ENCODE measurements at places on chromosomes 5 and 9.

GRCh38 chr9:78319197-78320029 is 22.5 kb downstream of the PSAT1 start:
- DNase-seq: no peak

- no peak for DNase-seq
Observed at GRCh38 chr5:154046486-154046885, 7.7 kb downstream of the MFAP3 start.

DNA sequence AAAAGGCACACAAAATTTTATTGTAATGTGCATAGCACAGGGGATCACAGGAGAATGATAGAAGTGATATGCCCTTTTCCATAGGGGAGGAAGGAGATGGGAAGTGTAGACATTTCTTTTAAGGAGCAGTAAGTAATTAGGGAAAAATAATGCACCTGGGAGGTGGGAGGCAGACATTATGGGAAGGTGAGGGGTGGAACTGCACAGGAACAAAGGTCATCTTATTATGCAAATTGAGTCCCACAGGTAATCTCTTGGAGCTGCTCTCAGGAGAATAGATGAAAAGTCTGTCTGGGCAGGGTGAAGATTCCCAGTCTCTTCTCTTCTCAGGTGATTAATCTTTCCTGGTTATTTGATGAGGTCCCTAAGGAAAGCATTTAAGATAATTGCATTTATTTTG is 331.5 kb downstream of the ENC1 start:
- no peak for DNase-seq

DNA sequence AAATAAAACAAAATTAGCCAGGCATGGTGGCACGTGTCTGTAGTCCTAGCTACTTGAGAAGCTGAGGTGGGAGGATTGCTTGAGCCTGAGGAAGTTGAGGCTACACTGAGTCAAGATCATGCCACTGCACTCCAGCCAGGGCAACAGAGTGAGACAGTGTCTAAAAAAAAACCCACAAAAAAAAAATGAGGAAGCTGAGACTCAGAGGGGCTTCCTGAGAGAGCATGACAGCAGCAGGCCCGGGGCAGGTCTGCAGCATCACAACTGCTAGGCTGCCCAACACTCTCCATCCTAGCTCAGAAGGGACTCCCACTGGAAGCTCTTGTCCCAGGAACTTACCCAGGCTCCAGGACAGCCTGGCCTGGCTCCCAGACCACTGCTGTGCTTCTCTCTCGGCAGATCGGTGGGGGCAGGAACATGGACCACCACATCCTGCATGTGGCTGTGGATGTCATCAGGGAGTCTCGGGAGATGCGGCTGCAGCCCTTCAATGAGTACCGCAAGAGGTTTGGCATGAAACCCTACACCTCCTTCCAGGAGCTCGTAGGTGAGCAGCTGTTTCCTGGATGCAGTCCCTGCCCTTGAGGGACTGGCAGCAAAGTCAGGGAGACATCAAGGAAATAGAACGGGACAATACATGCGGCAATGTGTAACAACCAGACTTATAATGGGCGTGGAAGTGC is 19.1 kb downstream of the PTGS1 start:
- no peak for DNase-seq

DNA sequence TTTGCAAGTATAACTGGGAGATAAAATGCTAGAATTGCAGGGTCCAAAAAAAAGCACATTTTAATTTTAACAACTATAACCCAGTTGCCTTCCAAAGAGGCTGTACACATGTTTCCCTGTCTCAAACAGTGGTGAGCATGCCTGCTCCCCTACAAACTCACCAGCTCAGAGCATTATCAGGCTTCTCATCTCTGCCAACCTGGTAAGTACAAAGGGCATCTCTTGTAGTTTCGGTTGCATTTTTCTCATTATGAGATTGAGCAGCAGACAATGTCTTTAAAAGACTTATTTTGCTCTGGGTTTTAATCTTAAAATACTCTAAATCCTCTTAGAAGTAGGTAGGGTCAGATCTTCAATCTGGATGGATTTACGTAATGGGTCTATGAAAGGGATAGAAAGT is 107.1 kb upstream of the MSX2 start:
- DNase-seq: no peak

DNA sequence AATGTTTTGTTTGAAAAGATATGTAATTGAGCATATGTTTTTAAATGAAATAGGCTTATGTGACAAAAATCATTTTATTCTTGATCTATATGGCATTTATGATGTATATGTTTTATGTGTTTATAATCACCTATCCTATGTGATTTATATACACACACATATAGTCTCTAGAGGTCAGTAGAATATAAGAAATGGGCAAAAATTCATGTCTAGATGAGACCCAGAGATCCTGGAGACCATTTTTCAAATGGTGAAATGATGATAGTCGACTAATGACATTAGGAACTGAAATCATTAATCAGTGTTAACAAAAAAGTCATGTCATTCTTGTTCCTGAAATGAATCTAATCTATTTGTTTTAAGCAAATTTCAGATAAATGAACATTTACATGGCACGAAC is 709.2 kb upstream of the WWC1 start:
- no peak for DNase-seq

DNA sequence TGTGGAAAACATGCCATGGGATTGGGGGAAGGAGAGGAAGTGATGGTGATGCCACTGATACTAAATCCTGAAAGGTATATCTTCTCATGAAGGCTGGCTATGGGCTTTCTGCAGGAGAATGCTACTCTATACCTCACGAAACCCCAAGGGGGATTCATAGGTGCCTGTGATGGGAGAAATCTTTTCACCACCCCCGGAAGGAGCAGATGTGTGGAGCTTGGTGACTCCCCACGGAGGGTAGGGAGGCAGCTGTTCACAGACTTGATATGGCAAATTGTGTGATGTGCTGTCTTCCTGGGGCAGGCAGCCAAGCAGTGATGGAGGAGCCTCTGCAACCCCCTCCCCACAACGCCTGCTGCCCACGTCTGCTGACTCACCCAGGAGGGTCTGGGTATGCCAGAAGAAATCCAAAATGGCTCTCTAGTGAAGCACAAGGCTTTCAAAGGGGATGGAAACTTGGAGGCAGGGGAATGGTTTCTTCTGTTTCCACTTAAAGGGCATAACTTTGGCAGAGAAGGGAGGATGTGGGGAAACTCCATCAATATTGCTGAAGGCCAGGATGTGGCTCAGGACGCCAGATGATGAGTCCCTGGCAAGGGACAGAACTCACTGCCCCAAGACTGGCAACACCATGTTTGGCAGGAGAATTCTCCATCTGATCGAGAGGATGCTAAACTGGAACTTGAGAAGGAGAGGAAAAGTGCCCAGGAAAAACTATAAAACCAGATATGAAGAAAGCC is 188.3 kb downstream of the GABBR2 start:
- peak; percentile 19 for DNase-seq

DNA sequence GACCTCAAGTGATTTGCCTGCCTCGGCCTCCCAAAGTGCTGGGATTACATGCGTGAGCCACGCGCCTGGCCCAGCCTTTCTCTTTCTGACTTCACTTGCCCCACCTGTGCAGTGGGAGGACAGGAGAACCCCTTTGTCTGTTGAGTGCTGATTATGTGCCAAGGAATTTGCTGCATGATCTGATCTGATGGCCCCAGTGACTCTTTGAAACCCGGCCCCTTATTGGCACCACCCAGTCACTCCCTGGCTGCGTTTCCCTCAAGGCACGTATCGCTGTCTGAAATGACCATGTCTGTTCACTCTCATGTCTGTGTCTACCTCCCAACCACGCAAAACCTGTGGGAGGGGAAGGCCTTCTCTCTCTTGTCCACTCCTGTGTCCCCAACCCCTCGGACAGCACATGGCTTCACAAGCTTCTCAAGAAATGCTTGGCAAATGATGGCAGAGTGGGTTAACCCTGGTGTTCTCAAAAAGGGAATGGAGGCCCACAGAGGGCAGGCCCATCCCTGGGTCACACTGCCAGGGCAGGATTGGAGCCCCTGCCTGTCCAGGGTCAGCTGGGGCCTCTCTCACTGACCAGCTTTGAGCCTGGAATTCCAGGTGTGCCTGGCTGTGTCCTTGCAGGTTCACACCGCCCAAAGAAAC is 21.9 kb downstream of the NEK6 start:
- DNase-seq: peak; percentile 58

DNA sequence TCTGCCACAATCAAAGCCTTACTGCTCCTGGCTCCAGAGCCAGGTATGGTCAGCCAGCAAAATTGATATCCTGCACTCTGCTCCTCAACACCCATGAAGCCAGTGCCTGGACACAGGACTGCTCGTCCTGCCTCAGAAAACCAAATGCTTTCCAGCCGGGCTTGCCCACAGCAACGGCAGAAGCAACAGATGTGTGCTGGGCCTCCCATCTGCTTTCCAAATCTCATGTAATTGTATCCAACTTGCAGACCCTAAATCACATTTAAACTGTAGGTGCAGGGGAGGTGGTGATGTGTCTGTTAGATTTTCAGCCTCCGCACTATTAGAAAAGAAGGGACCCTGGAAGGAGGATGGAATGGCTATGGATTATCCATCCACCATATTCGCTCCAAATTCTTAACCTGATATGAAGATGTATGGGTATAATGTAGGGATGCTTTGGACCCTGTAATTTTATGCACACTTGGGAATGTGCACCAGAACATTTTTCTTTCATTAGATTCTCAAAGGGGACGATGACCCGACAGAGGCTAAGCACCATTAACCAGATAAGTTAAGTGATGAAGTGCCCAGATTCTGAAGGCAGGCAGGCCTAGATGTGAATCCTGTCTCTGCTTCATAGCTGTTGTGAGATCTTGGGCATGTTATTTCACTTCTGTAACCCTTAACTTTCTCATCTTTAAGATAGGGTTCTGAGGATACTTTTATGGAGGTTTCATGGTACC is 58.2 kb downstream of the EXOSC2 start:
- DNase-seq: no peak

DNA sequence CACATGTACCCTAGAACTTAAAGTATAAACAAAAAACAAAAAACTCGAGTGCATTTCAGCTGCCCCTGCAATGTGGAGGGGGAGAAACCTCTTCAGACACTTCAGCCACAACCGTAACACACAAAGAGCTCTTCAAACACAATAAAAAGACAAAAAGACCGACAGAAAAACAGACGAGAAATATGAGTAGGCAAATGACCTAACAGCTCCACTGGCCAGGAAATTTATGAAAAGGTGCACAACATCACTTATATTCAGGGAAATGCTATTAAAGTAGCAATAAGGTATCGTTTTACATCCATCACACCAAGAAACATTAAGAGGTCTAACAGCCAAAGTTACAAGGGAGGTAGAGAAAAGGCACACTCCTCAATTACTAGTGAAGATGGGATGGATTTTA is 6.2 kb downstream of the ZBED3 start:
- DNase-seq: no peak

DNA sequence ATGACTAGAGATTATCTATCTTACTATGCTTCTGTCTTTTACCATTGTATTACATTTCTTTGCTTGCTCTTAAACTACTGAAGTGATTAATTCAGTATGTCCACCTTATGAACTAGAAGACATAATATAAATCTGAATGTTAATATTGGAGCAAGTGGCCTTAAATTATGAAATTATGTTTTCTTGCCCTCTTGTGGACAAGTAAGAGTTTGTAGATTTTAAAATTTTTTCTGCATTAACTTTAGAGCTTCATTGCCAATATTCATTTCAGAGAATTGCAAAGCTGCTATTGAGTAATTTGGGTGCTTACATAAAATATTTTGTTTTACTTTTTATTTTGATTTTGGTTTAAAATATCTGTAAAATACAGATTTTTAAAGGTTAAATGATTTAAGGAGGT is 55.3 kb downstream of the RANBP17 start:
- peak; percentile 12 for DNase-seq

- DNase-seq: no peak
Observed at GRCh38 chr5:83277154-83277553, 194.4 kb upstream of the VCAN start.

GRCh38 chr5:80759866-80760577 is 105.2 kb upstream of the DHFR start:
- DNase-seq: no peak

- no peak for DNase-seq
Observed at GRCh38 chr5:92653730-92654461, 927.1 kb downstream of the NR2F1-AS1 start.

DNA sequence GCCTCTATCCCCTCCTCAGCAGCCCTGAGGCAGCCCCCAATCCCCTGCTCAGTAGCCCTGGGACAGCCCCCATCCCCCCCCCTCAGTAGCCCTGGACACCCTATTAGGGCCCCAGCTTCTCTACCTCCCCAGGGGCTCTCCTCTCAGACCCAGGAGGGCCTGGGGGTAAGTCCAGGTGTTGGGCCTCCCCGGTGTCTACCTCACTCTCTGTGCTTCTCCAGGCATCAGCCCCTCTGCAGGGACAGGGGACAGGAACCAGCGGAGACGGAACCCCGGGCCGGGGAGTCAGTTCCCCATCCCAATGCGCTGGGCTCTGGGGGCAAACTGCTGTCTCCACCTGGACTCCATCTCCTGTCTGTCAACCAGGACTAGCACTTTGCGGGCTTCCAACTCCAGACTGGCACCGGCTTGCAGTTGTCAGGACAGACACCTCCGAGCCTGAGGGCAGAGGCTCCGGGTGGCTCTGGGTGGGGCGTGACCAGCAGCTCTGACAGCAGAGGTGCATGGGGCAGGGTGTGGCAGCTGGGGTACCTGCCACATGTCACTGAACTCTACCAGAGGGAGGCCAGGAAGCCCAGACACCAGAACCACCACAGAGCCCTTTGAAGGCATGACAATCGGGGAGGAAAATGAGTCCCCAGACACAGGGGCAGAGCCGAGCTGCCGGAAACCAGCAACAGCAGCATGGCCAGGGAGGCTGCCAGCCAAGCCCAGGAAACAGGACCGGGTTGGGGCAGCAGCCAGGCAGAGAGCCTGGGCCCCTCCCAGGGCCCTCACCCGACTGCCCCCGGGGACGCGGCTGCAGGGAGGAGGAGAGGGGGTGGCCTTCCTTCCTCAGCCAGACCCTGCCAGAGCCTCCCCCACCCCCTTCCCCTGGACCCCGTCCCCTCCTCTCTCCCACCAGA is 17.7 kb upstream of the UBAC1 start:
- DNase-seq: no peak

GRCh38 chr5:112116371-112116770 is 302.7 kb downstream of the EPB41L4A start:
- DNase-seq: no peak

- peak; percentile 24 for DNase-seq
Observed at GRCh38 chr5:152514827-152515397, 109.8 kb upstream of the NMUR2 start.

GRCh38 chr5:154940772-154941620 is at the start of gene MRPL22:
Gene MRPL22, plus strand, starts transcription at chr5:154941073. Its CDS starts 38 bp downstream, at chr5:154941111.
- DNase-seq: peak; percentile 96

GRCh38 chr5:178108966-178109365 is 4.4 kb upstream of the N4BP3 start:
- DNase-seq: no peak
